ENCODE measurements at places on chromosomes 5 and 9. TPM values are rescaled to one million over a fixed set of nuclear protein-coding genes. Genes with fewer than 3 reads are reported as not detected.

Gene SOWAHA
- not detected for total RNA-seq

Gene BTNL3
- not detected for total RNA-seq

Gene ARRDC1
- 70.2 TPM for total RNA-seq

Gene PCSK5
- 7.7 TPM for total RNA-seq

Gene AFAP1L1
- 19.3 TPM for total RNA-seq

DNA sequence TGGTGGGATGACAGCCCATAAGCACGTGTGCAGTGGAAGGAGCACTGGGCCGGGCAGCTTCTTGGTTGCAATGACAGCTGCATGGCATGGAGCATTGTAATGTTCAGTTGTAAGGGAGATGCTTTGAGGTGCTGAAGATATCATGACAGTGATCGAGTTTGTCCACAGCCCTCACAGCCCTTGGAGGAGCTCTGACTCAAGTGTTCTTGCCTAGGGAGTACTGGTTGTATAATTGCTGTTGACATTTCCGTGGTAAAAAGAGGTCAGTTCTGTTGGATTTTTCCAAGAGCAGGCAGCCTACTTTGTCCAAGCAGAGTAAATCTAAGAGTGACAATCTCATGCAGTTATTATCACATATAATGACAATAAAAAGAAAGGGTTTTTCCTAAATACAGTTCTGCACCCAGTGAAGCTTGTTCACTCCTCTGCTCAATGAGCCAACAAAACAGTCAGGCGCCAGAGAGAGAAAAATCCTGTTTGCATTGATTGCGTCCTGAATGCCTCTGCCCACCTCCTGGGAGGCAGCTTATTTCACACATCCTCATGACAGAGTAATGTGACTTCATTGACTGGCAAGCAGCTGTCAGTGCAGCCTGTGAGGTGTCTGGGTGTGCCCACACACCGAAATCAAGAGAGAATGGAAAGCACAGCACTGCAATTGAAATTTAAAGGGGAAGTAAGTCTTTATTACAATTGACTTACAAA, 248.0 kb downstream of the NTRK2 start:
- no peak for DNase-seq

DNA sequence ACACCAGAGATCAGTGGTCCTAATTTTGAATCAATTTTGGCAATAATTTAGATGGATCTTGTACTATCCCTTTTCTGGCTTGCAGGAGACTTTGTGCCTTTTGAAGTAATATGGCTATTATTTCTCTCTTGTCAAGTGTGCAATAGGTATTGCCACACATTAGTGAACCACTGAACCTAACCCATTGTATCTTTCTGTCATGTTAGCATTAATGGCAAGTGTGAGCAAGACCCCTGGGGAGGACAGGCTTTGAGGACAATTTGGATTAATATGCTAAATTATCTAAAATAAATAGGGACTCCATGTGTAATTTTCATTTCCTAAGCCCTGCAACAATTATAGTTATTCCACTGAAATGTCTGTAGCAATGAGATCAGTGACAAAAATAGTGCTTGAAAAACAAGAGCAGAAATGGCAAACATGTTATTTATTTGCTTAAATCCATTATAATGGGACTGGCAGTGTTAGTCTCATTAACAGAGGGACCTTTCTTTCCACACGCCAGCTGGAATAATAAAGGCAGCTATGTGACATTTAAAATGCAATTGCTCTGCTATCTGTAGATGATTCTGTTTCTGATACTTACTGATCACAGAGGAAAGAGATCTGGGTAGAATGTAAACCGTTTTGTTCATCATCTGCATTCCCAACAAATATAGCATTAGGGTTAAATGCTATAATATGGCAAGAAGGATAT, 753.3 kb upstream of the ZNF608 start:
- no peak for DNase-seq

DNA sequence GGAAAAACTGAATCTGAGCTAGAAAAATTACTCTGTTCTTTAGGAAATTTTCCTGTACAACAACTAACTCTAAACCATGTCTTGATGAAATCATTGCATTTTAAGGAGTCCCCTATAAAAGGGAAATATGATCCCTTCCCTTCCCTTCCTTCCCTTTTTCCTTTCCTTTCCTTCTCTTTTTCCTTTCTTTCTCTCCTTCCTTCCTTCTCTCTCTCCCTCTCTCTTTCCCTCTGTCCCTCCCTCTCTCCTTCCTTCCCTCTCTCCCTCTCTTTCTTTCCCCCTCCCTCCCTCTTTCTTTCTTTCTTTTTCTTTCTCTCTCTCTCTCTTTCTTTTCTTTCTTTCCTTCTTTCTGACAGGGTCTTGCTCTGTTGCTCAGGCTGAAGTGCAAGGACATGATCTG, 42.2 kb upstream of the MYO10 start:
- no peak for DNase-seq
